ENCODE measurements at places on chromosomes 7 and 10.

GRCh38 chr7:7989133-7989532 lies 20.5 kb downstream of the GLCCI1 start:
- H3K36me3 ChIP-seq: peaks cover 14% of the 10 kb centered on the region
- H3K4me3 ChIP-seq: no peak overlapping the region
- peaks cover 11% of the 10 kb centered on the region for H3K4me1 ChIP-seq
- H3K27ac ChIP-seq: no peak overlapping the region
- no peak for DNase-seq
- no peaks in the 10 kb centered on the region for H3K27me3 ChIP-seq

- no peaks in the 10 kb centered on the region for H3K4me1 ChIP-seq
- no peaks in the 10 kb centered on the region for H3K27me3 ChIP-seq
- no peak overlapping the region for H3K4me3 ChIP-seq
- H3K36me3 ChIP-seq: peaks cover 10% of the 10 kb centered on the region
- no peak for DNase-seq
Measured at GRCh38 chr7:6422926-6423632, 24.7 kb downstream of the DAGLB start.

- peak overlapping the region; percentile 83 for H3K4me3 ChIP-seq
- no peak for DNase-seq
- H3K36me3 ChIP-seq: peaks cover 5% of the 10 kb centered on the region
- peaks cover 19% of the 10 kb centered on the region for H3K4me1 ChIP-seq
- H3K27ac ChIP-seq: peak overlapping the region; percentile 92
- H3K27me3 ChIP-seq: peaks cover 17% of the 10 kb centered on the region
Measured at GRCh38 chr10:91219371-91220193, 881 bp upstream of the PCGF5 start.

- H3K27ac ChIP-seq: no peak overlapping the region
- H3K4me1 ChIP-seq: peaks cover 4% of the 10 kb centered on the region
- no peaks in the 10 kb centered on the region for H3K36me3 ChIP-seq
- no peak for DNase-seq
- peaks cover 10% of the 10 kb centered on the region for H3K27me3 ChIP-seq
Measured at GRCh38 chr7:71278257-71278656, 146.3 kb downstream of the GALNT17 start.

DNA sequence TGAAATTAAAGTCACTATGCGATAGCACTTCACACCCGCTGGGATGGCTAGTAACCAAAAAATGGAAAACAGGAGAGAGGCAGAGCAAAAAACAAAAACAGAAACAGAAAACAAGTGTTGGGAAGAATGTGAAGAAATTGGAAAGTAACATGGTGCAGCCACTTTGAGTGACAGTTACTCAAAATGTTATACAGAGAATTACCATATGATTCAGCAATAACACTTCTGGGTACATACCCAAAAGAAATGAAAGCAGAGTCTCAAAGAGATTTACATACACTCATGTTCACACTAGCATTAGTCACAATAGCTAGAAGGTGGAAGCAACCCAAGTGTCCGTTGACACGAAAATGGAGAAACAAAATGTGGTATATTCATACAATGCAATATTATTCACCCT lies 88.6 kb upstream of the KCNIP2 start:
- no peak overlapping the region for H3K27ac ChIP-seq
- no peak overlapping the region for H3K4me3 ChIP-seq
- H3K36me3 ChIP-seq: no peaks in the 10 kb centered on the region
- H3K4me1 ChIP-seq: no peaks in the 10 kb centered on the region

GRCh38 chr7:138875794-138876193 lies 77.8 kb upstream of the ATP6V0A4 start:
- no peak overlapping the region for H3K27ac ChIP-seq
- H3K36me3 ChIP-seq: peaks cover 32% of the 10 kb centered on the region
- DNase-seq: no peak
- no peaks in the 10 kb centered on the region for H3K27me3 ChIP-seq
- H3K4me1 ChIP-seq: no peaks in the 10 kb centered on the region

Data from progenitor cell of endocrine pancreas (in vitro differentiated cells).